ENCODE measurements at places on chromosomes 12 and 14.

- DNase-seq, result no peak
These were observed 4.2 kb upstream of the C1QL4 start for GRCh38 chr12:49340971-49341776.

DNA sequence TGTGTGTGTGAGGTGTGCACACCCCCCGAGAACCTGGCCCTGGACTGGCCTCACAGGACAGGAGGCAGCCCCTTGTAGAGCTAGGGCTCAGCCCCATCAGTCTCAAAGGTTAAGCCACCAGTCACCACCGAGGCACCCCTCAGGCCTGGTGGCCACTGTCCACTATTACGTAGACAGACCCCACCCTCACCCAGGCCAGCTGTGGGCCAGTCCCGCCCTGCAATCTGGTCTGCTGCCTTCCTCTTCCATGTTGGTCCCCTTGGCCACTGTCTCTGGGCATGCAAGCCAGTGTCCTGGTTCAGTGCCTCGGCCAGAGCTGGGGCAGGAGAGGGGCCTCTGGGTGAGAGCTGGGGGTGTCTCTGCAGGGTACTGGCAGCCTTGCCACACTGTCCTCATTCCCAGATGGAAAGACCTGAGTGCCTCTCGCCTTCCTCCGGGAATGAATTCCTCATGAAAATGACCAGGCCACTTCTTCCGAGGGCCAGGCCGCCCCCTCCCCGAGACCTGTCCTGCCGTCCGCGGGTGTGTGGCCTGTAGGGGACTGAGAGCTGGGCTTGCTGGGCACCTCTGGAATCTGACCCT, 897 bp upstream of the TEX22 start:
- no peak for DNase-seq

- no peak for DNase-seq
These were observed 141.7 kb downstream of the SYT1 start for GRCh38 chr12:79006306-79006705.

- DNase-seq, result no peak
These were observed 19.8 kb upstream of the CHFR start for GRCh38 chr12:132907216-132907615.

GRCh38 chr12:106135781-106136180, 3.0 kb downstream of the NUAK1 start:
- DNase-seq, result no peak

DNA sequence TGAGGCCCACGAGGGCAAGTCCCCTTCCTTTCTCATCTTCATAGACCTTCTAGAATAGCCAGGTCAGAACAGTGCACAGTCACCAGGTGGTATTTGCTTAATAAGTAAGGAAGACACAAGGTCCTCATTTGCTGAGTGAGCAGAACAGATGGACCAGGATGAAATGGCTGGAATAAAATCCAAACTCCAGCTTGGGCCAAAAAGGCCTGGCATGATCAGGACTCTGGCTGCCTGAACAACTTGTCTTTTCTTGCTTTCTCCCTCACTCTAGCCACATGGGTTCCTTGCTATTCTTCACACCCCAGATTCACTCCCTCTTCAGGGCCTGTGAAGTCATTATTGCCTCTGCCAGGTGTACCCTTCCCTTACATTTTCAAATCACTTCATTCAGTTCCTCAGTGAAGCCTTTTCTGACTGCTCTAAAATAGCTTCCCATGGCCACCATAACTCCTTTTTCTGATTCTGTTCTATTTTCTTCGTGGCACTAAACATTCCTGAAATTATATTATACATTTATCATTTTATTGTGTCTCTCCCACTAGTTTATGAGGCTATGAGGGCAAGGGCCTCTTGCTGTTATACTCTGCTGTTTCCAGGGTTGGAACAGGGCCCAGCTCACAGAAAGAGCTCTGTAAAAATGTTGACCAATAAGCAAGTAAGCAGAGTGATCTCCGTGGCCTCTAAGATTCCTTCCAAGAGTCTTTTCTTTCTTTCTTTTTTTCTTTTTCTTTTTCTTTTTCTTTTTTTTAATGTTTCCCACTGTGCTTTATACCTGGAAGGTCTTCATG, 150.8 kb downstream of the TTC8 start:
- DNase-seq, result no peak

GRCh38 chr12:95214466-95214865, 2.8 kb downstream of the FGD6 start:
- no peak for DNase-seq

DNA sequence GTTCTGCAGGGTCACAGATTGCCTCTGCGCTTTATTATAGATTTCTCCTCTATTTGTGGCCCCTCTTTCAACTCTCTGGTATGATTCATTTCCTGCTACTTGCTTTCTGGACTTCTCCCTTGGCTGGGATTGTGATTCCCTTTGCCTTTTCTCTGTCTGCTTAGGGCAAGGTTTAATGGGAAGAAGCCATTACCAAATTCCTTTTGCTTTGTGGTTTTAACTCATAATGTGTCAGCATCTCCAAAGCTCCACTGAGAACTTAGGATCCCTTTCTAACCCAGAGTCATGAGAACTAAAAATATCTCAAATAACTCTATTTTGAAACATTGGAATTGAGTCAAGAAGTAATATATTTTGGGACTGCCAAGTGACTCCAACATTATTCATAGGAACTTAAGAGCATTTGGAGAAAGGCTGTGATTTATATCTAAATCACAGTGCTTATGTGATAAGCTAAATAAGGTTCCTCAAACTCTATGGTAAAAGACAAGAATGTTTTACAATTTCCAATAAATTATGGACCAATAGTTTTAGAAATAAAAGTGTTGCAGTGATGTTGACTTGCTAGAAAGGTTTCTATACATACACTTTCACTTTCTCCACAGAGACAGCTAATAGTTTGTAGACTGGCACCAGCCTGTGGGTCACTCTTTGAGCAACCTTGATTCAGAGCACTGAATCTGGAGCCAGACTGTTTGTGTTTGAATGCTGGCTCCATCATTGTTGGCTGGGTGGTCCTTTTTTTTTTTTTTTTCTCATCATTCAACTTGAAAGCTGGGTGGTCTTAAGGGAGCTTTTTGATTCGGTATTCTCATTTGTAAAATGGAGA, 93.9 kb downstream of the DACT1 start:
- DNase-seq, result no peak

- no peak for DNase-seq
These were observed 581.9 kb downstream of the VRK1 start for GRCh38 chr14:97379091-97379531.

- DNase-seq, result no peak
These were observed 9.4 kb upstream of the SELPLG start for GRCh38 chr12:108642899-108643654.

- no peak for DNase-seq
These were observed 335.1 kb downstream of the GPHN start for GRCh38 chr14:66842911-66843512.

- no peak for DNase-seq
These were observed 4.4 kb downstream of the CEBPE start for GRCh38 chr14:23114669-23115038.

- no peak for DNase-seq
These were observed 2.0 kb upstream of the MAP1LC3B2 start for GRCh38 chr12:116556964-116557698.

GRCh38 chr12:14373217-14373616, 7.7 kb downstream of the ATF7IP start:
- DNase-seq, result no peak

- DNase-seq, result peak; percentile 50
These were observed 124.1 kb upstream of the RFLNA start for GRCh38 chr12:124170760-124171159.

- DNase-seq, result no peak
These were observed 2.6 kb downstream of the KIAA0586 start for GRCh38 chr14:58430156-58430555.

DNA sequence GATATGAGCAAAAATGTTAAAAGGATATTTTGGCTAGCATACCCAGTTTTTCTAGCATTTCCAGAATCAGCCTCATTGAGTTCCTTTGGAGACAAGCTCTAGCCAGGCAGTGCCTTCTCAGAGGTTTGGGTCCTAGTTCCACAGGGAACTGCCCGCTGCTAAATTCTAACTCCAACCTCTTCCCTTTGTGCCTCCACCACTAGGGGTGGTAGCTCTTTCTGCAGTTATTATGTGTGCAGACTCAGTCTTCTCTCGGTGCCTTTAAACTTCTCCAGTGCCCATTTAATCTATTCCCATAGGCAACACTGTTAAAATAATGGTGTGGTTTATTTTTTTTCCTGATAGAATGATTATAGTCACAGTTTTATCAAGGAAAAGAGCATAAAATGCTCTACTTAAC, 21.5 kb upstream of the SLC25A3 start:
- DNase-seq, result no peak

- DNase-seq, result no peak
These were observed 68.9 kb downstream of the DDX51 start for GRCh38 chr12:132075026-132075713.

DNA sequence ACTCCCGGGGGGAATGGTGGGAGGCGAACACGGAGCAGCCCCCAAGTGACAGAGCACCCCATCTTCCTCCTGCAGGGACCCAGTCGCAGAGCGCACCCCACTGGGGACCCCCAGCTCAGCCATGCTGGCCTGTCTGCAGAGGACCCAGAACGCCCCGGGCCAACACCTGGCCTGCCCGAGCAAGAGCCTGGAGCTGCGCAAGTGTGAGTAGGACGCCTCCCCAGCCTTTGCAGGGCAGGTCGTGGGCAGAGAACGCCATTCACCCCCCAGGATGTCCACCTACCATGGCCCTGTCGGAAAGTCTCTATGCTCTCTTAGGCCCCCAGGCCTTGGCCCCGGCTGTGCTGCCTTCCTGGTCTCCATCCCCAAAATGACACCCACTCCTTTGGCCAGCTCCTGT, 30.4 kb downstream of the FAM222A start:
- DNase-seq, result peak; percentile 12

DNA sequence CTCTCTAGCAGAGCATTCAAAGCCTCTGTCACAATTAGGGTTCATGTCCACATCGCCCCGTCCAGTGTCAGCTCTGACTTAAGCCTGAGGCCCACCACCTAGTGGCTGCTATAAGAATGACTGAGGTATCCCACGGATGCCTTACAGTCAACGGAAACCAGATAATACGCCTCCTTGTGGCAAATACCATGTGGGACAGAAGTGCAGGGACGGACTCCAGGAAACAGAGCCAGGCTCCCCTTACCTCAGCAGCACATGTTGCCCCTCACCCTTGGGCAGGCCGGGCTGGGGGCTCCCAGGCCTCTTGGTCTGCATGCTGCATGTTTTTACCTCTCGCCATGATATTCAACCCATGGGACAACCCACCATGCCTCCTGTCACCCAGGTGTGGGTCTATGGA, 86.3 kb downstream of the VWF start:
- no peak for DNase-seq

DNA sequence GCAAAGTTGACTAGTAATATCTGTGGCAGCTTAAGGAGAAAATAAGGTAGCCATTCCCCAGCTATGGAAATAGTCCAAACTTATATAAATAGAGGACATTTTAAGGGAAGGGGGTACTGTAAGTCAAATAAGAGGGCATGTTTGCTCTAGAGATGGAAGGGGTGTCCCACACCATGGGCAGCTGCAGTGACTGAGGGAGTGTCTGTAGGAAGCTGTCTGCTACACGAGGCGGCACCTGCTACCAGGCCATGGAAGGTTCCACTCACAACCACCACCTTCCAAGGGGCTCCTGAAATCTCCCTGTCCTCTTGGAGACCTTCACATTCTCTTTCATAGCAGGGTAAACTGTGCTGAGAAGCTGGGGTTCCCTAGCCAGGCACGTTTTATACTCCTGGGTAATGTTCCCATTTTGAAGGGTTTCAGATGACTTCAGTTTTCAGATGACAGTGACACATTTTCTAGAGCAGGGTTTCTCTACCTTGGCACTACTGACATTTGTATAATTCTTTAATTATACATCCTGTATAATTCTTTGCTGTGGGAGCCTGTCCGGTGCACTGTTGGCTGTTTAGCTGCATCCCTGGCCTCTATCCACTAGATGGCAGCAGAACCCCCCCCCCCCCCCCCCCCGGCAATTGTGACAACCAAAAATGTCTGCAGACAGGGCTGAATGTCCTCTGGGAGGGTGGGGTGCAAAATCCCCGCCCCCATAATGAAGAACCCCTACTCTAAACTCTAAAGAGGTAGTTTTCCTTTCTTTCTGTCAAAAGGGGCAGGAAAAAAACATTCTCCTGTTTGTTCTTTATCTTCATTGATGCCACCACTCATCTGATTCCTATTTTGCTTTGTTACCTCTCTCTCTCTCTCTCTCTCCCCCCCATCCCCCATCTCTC, 11.6 kb upstream of the SMCO2 start:
- peak; percentile 32 for DNase-seq

GRCh38 chr14:63290741-63291430, 27.8 kb downstream of the GPHB5 start:
- DNase-seq, result no peak

DNA sequence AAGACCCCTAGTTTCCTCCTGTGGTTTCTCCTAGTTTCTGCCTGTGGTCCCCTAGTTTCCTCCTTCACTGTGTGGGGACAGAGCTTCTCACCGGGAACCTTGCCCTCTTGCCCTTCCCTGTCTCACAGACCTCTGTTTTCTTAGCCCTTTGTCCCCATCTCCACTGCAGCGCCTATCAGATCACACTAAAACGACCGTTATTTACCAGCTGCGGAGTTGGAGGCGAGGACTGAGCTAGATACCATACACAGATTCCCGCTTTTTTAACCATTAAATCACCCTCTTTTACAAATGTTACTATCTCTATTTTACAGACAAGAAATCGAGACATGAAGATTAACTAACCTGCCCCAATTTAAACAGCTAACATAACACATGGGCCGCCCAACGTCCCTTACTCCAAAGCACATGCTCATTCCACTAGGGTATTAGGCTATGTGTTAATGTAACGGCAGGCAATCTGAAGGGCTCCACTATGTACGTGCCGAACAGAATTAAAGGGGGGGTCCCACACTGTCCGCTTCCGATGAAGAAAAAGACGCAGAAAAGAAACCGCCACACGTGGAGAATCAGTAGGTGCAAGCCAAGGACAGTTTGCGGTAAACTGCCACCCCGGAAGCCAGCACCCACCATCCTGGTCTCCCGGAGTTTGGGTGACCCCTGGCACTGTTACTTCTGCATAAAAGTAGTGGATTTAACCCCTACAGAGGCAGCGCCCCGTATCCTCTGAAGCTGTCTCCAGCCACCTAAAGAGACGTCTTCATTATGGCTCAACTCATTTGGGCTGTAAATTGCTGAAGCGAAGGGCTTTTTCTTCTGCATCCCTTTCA, 1.9 kb upstream of the FKBP4 start:
- DNase-seq, result no peak

DNA sequence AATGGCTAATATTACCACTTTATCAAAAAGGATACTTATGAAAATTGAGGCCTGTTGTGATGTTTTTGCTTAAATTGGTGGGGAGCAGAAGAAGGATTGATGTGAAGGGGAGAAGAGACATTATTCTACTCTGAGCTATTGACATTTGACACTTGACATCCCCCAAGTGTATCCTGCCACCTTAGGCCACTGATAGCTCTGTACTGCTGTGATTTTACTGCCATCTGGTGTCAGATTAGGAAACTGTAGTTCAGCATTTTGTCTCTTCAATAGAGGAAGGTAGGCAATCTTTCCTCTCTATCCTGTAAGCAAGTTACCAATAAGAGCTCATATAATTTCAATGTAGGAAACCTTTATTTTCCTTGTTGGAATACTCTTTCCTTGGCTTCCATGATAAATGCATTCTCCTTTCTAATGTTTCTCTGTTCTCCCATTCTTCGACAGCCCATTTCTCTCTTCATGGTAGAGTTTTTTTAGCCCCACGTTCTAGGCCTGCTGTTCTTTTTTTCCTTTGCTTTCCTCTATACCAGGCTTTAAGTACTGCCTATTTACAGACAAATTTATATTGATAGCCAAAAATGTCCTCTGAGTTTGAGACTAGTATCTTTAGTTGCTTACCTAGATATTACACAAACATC, 46.3 kb downstream of the PPHLN1 start:
- DNase-seq, result no peak
